Chondrocyte (in vitro differentiated cells): ENCODE measurements at places on chromosomes 6 and 20. TPM values are rescaled to one million over a fixed set of nuclear protein-coding genes. Genes with fewer than 3 reads are reported as not detected.

DNA sequence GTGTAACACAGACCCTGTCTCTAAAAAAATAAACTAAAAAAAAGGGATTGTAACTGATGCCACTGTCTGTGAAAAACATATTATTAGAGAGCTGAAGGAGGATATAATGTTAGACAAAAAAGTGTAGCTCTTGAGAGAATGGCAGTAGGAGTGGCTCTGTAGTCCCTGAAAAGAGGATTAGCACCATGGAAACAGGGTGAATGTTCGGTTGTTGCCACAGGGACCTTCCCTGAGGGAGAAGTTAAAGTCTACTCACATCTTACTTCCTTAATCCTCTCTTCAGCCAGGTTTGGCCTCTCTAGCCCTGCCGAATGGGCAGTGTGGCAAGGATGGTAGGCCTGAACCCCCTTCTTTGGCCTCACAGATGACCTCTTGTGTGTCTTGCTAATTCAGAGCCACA is 12.1 kb downstream of the SCAND1 start:
- H3K36me3 ChIP-seq: peaks cover 10% of the 10 kb centered on the region
- DNase-seq: no peak
- no peak overlapping the region for H3K27ac ChIP-seq
- H3K4me3 ChIP-seq: no peak overlapping the region
- H3K4me1 ChIP-seq: peaks cover 8% of the 10 kb centered on the region

GRCh38 chr20:50296450-50297375 is 106.1 kb downstream of the CEBPB start:
- no peaks in the 10 kb centered on the region for H3K27me3 ChIP-seq
- DNase-seq: no peak

DNA sequence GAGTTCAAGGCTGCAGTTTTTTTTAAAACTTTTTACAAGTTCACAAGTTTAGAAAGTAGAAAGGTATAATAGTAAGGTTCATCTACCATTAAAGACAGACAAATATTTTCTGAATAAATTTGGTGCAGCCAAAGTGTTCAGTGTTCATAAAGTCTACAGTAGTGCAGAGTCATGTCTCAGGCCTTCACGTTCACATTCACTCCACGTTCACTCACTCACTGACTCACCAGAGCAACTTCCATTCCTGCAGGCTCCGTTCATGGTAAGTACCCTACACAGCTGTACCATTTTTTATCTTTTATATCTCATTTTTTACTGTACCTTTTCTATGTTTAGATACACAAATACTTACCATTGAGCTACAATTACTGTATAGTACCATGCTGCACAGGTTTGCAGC is 67.6 kb downstream of the B4GALT5 start:
- peaks cover 46% of the 10 kb centered on the region for H3K36me3 ChIP-seq
- no peak for DNase-seq
- no peaks in the 10 kb centered on the region for H3K27me3 ChIP-seq

DNA sequence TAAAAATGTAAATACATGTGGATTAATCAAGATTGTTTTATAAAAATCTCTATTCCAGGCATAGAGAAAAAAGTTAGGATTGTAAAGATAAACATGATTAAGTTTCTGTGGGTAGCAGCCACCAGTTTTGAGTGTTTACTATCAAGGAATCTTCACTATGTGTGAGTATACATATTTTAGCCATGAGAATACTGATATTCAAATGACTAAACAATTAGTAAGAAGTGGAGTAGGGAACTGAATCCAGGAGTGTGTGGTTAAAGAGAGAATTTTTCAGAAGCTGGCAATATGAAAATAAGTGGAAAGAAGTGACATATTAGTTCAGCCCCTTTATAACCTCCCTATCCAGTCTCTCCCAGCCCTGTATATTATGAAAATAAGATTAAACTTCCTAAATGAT is 10.3 kb downstream of the ELOVL2 start:
- DNase-seq: no peak
- peaks cover 11% of the 10 kb centered on the region for H3K4me1 ChIP-seq
- H3K36me3 ChIP-seq: no peaks in the 10 kb centered on the region

GRCh38 chr20:54263116-54263690 is 55.3 kb downstream of the PFDN4 start:
- no peak overlapping the region for H3K4me3 ChIP-seq
- H3K4me1 ChIP-seq: peaks cover 22% of the 10 kb centered on the region
- no peaks in the 10 kb centered on the region for H3K27me3 ChIP-seq
- no peak overlapping the region for H3K27ac ChIP-seq
- no peak for DNase-seq

DNA sequence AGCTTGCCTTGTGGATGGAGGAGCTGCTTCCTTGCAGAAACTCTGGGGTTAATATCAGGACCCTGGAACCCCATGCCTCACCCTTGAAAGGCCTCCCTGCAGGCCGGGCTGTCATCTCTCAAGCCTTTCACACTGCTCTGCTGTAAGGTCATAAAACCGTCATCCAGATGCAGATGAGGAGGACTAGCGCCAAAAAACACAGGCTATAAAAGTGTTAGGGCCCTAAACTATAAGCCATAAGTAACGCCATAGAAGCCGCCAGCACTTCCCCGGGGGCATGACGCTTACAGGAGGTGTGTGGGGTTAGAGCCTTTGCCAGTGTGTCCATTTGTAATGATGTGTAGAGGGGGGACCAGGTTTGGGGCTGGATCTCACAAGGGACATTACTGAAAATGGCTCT is 47.6 kb downstream of the CDH4 start:
- H3K36me3 ChIP-seq: no peaks in the 10 kb centered on the region
- H3K4me1 ChIP-seq: peaks cover 10% of the 10 kb centered on the region
- DNase-seq: no peak
- no peaks in the 10 kb centered on the region for H3K27me3 ChIP-seq

DNA sequence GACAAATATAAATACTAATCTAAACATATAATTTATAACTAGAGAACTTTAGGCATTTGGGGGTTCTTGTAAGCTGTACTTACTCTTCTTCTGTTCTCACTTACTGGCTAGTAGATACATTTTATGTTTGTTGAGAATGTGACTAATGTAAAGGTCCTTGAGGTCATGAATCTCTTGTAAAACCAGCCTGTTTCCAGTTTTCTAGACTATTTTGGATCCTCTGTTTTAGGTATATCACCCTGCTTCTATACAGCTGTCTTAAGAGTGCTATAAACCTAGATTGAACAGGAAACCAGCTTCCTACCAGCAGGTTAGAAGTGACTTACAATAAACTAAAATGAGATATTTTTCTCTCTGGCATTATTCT is 134.2 kb downstream of the PLCB4 start:
- no peak for DNase-seq
- no peaks in the 10 kb centered on the region for H3K36me3 ChIP-seq
- no peaks in the 10 kb centered on the region for H3K27me3 ChIP-seq
- H3K27ac ChIP-seq: no peak overlapping the region
- peaks cover 32% of the 10 kb centered on the region for H3K4me1 ChIP-seq

DNA sequence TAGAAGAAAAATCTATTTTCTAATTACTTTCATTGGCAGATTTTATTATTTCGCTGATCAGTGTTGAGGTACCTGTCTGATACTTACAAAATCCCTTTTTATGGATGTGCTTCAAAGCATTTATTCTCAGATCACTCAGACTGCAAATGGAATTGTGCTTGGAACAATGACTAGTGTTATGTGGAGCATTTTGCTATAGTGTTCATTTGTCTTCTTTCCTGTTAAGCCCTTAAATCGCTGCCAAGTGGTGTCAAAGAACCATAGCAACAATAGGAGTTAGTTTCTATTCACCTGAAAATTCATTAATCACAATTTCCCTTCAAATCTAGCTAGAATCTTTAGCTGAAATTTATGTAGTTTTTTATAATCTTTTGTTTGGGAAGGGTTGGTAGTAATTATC is 29.8 kb downstream of the SMPDL3A start:
- no peak overlapping the region for H3K4me3 ChIP-seq
- peaks cover 4% of the 10 kb centered on the region for H3K36me3 ChIP-seq
- H3K27ac ChIP-seq: no peak overlapping the region
- no peak for DNase-seq
- H3K27me3 ChIP-seq: no peaks in the 10 kb centered on the region
- H3K4me1 ChIP-seq: no peaks in the 10 kb centered on the region

DNA sequence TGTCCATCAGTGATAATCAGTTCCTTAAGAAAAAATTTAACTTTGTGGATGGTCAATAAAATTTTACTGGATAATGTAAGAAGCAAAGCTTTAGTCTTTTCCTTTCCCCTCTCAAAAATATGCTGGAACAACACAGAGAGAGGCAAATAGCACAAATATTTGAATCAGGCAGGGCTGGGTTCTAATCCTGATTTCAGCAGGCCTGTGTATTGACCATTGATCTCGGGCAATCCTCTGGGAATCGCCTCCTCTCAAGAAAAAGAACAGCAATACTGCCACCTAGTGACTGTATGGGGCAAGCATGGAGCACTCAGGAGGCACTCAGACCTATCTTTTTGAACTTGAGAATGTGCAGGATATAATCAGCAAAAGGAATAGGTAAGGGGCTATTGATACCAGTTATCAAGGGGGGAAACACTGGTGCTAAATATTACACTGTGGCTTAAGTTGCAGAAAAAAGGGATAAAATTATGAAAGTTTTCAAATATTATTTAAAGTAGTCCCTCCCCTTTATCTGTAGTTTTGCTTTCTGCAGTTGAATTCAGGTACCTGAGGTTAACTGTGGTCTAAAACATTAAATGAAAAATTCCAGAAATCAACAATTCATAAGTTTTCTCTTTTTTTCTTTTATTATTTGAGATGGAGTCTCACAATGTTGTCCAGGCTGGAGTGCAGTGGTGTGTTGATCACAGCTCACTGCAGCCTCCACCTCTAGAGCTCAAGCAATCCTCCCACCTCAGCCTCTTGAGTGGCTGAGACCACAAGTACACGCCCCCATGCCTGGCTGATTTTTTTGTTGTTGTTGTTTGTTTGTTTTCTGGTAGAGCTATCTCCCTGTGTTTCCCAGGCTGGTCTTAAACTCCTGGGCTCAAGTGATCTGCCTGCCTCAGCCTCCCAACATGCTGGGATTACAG is 91.8 kb upstream of the NHSL1 start:
- H3K27ac ChIP-seq: no peak overlapping the region
- no peak for DNase-seq
- no peaks in the 10 kb centered on the region for H3K36me3 ChIP-seq
- peaks cover 29% of the 10 kb centered on the region for H3K4me1 ChIP-seq

DNA sequence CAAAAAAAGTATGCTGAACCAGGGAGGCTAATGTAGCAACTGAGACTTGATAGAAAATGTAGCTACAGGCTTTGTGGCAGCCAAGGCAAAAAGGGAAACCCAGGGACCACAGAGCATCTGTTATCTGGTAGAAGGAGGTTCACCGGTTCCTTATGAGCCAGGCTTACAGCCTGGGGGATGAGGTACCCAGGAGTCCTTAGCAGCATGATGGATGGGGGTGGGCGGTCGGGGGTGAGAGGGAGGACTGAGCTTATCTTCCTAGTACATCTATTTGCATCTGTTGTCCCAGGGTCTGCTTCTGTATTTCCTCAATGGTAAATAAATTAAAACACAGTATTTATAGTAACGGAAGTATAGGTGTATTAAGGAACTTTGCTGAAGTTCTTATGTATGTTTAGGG is 1.1 kb upstream of the GDAP1L1 start:
- DNase-seq: no peak
- no peak overlapping the region for H3K4me3 ChIP-seq
- peaks cover 11% of the 10 kb centered on the region for H3K4me1 ChIP-seq
- no peaks in the 10 kb centered on the region for H3K36me3 ChIP-seq
- peaks cover 12% of the 10 kb centered on the region for H3K27me3 ChIP-seq

CCN2 gene
- 1,296 to 1,346 TPM (median 1,334 TPM) in 3 replicates for total RNA-seq
